Suppressor macrophage treated with lipopolysaccharide for 1 hour (primary cell): ENCODE measurements at places on chromosomes 7 and 10.
A peak's percentile ranks its signal among the peaks of the same experiment; 100 is the strongest.

DNA sequence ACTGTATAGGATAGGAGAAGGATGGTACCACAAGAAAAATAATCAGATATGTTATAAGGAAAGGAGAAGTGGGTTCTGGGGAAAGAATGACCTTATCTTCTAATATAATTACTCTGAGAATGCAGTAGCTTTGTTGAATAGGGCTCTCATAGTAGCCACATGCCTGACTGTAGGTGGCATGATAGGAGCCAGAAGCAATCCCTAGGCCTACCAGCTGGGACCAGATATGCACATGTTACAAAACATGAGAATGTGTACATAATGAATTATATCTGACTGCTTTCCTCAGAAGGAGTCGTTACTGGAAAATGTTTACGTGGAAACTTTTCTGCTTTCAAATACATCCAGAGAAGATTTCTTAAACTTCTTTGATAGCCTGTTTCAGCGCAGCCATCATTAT is 53.2 kb upstream of the FAM3C start:
- no peak for DNase-seq

GRCh38 chr7:132377015-132377414 is 199.3 kb downstream of the PLXNA4 start:
- no peak for DNase-seq

- DNase-seq, result no peak
Measured at GRCh38 chr7:121985476-121986030, 112.6 kb downstream of the PTPRZ1 start.

GRCh38 chr7:138247568-138248333 is 171.5 kb downstream of the AKR1D1 start:
- peak; percentile 31 for DNase-seq

DNA sequence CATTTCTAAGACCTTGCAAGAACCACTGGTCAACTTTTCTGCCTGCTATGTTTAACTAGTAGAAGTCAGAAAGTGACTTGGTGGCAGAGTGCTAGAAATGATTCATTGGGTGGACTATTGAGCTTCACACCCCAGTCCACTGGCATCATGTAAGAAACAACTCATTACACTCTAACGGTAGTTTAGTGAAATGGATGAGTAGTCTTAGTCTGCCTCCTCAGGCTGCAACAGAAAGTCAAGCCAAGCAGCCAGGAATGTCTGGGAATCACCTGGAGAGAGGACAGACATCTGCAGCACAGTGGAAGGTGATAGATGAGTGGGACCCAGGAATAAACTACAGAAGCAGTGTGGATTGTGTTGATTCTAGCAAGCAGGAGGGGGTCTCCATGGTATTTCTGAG is 125.4 kb downstream of the AUTS2 start:
- no peak for DNase-seq

GRCh38 chr10:125233726-125234125 is 73.4 kb upstream of the CTBP2 start:
- DNase-seq, result no peak

- no peak for DNase-seq
Measured at GRCh38 chr10:35452171-35452570, 115.9 kb downstream of the CCNY start.

- no peak for DNase-seq
Measured at GRCh38 chr7:114481999-114482398, 67.4 kb downstream of the FOXP2 start.

GRCh38 chr7:124907490-124907889 is 22.1 kb downstream of the POT1 start:
- no peak for DNase-seq

- peak; percentile 28 for DNase-seq
Measured at GRCh38 chr10:47438857-47439474, 44.9 kb downstream of the ANXA8 start.

DNA sequence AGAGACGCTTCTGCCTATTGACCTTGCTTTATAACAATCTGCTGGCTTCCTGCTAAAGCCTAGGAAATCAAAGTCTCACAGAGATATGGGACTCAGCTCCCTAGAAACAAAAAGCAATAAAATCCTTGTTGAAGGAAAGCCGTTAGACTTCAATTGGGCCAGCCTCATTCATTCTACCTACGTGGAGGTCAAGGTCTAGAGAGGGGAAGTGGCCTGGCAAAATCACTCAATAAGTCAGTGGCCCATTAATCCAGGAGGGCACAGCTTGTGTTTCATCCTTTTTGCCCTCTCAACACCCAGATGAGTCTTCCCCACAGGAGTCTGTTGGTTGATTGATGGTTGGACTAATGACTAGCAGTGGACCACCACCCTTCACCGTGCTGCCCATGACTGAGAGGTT is 40.5 kb upstream of the ACSL5 start:
- no peak for DNase-seq

DNA sequence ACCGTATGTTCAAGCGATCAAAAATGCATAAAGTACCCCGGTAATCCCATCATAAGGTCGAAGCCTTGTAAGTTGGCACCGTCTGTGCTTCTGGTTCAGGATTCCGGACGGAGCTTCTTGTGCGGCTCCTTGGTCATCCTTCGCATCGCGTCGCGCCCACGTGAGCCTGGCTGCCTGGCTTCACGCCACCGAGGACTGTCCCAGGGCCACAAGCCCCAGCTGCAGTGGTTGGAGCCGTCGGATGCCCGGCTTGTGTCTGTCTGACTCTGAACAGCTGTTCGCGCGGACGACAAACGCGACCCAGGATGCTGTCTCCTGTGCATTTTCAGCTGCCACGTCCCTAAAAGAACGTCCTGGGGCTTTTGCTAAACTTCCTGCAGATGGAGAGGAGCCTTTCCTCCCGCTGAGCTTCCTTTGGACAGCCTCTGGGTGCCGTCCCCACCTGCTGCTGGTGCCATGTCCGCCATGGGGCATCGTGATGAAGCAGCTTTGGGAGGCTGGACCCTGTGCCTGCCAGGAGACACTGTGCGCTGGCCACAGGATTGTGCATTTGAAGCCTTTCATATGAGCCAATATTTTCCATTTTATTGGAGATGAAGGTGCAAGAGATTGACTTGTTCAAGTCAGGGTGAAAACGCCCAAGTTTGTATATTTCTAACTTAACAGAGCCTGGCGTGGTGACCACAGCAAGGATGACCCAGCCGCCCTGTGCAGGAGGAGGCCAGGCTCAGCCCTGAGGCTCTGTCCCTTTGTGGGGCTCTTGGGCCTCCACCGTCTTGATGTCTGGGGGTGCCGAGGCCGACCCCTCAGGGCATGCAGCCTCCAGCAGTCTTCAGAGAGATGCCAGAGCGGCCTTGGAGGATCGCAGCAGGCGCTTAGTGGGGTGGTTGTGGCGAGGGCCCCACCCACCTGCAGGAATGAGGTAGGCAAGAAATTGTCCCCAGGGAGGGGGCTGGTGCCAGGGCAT is 6.7 kb upstream of the JAKMIP3 start:
- DNase-seq, result no peak

DNA sequence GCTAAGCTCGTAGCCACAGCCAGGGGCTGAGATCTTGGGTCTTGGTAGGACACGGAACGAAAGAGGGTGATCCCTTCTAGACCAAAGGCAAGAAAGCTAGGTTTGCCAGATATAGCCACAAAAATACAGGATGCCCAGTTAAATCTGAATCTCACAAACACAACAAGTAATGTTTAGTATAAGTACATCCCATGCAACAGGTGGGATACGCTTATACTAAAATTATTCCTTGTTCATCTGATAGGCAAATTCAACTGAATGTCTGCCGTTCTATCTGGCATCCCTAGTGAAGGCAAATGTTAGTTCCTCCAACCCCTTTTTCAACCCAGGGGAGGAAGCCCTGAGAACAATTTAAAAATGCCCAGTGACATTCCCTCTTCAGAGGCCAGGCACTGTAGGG is 131.1 kb upstream of the MGMT start:
- no peak for DNase-seq

DNA sequence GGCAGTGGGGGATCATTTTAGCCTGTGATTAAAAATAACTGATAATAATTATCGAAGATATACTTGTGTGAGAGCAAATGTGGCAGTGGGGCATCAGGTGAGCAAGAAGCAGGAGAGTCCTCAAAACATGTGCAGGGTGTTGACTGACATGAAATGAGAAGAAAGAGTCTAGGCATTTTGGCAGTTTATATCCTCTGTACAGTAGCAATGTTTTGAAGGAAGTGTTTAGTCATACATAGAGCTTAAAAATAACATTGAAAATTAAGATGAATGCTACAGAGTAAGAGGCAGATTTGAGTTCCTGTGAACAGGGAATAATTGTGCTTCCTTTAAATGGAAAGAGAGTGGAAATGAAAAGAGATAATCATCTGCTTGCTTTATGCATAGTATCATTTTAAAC is 47.4 kb downstream of the VPS50 start:
- no peak for DNase-seq

- DNase-seq, result peak; percentile 59
Measured at GRCh38 chr7:139072796-139073195, 36.7 kb downstream of the ZC3HAV1 start.

- DNase-seq, result no peak
Measured at GRCh38 chr7:10934292-10934691, 39.4 kb upstream of the PHF14 start.

DNA sequence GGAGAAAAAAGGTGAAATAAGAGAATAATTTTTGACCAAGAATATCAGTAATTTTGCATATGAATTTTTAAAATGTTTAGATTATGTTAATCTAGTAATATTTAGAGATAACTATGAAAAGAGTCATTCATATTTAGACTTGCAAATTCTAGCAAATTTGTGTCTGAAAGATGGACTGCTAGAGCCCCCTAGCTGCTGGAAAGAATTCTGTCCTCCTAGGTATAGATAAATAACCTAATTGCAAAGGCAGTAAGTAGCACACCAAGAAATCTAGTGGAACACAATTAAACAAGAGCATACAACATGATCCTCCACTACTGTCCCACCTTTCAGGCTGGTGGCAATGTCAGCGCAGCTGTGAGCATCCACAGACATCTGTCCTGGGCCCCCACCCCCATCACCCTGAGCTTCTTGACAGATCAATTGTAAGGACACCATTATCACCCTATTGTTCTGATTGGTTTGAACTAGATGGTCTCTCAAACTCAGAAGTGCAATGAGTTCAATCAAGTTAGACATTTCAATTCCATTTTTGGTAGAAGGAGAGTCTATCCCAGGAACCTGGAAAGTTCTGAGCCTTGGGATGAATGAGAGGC is 15.0 kb upstream of the GFRA1 start:
- DNase-seq, result peak; percentile 59

DNA sequence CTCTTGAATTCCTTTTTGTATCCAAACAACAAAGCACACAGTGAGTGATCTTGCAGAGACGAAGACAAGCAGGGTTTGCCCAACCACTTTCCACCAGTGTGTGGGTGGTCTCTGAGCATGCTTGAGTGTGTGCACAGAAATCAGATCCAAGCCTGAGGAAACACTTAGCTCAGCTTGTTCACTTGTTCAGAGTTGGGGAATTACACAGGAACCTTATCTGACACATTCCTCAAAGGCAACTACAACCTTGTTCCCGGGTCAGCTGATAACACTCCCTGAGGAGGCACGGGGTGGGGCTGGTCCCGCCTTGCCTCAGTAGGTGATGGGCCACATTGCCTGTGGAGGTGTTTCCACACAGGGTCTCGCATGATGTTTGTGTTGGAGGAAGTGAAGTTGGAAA is 216.9 kb downstream of the DYNC1I1 start:
- DNase-seq, result no peak

GRCh38 chr10:77506517-77507200 is 130.9 kb downstream of the KCNMA1 start:
- DNase-seq, result no peak

DNA sequence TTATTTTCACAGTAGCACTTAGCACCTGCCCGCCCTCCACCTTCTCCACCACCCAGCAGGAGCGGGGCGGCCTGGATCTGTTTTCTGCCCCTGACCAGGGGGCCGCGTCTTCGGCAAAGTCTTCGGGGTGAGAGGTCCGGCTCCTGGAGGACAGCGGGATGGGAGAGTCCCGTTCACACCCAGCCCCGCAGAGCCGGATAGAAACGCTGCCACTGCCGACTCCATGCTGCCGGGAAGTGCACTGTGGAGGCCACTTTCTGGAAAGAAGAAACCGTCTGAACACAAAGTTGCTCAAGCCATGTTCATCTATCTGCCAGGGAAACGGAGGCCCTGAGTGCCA is 14.5 kb upstream of the ZNF273 start:
- no peak for DNase-seq

GRCh38 chr7:122764902-122765301 is 62.2 kb upstream of the RNF148 start:
- DNase-seq, result no peak

GRCh38 chr7:90411510-90411909 is 8.2 kb downstream of the CLDN12 start:
- DNase-seq, result peak; percentile 44

GRCh38 chr7:104984585-104985258 is 29.3 kb upstream of the KMT2E start:
- DNase-seq, result no peak

DNA sequence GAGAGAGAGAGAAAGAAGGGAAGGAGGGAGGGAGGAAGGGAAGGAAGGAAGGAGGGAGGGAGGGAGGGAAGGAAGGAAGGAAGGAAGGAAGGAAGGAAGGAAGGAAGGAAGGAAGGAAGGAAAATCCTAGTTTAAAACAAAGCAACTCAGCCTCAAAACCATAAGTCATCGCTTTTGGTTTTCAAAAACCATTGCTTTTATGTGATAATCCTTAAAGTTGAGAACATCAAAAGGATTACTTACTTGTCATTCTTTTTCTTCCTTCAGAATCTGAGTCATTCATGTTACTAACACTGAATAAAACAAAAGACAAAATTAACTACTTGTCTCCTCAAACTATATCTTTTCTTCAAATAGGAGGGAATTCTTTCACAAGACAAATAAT is 21.6 kb upstream of the PDSS1 start:
- DNase-seq, result no peak

- no peak for DNase-seq
Measured at GRCh38 chr10:122178655-122179054, 92.4 kb upstream of the BTBD16 start.

DNA sequence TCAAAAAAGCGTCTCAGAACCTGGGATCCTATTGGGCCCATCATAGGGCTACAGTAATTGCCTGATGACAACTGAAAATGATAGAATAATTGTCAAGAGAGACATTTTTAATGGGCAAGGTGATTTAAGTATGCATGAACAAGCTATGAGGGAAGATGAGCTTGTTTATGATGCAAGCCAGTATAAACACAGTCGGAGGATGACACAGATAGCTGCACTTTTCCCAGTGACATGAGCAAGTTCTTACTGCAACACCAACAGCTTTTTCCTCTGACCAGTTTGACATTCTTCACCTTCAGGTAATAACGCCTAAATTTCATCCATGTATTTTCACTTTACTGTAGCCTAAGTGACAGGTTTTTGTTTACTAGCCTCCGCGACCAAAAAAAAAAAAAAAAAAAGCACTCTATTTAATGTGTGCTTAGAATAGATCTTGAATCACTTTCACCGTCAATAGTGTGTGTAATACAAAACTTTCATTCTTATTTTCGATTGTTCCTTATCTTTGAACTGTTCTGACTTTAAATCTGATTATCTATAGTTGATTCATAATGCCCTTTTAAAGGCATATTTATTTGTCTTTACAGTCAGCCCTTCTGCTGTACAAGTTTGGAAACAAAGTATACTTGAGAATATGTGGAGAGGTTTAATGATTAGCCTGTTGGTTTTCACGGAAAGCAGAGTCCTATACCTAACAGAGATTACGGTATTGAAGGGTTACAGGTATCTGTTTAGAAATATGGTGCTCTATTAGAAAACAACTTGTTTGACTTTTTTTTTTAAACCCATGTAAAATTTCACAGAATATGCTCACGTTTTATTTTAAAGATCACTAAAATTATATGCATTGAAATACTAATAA is 1.7 kb downstream of the FOXP2 start:
- no peak for DNase-seq
